Neural crest cell (in vitro differentiated cells): ENCODE measurements at places on chromosomes 1 and 21.

DNA sequence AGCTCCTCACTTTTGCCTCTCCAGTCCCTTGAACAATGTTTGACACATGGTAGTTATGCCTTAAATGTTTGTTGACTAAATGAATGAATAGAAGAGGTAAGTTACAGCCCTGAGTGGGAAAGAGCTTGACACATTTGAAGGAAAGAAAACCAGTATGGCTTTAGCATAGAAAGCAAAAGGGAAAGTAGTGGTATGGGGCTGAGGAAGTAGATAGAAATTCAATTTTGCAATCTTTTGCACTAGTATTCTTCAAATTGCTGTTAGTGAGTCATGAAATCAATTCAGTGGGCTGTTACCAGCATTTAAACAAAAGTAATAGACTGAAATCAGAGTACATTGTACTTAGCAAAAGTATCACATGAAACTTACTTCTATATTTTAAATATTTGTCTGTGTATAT is 21.1 kb downstream of the PLA2G4A start:
- DNase-seq = no peak

DNA sequence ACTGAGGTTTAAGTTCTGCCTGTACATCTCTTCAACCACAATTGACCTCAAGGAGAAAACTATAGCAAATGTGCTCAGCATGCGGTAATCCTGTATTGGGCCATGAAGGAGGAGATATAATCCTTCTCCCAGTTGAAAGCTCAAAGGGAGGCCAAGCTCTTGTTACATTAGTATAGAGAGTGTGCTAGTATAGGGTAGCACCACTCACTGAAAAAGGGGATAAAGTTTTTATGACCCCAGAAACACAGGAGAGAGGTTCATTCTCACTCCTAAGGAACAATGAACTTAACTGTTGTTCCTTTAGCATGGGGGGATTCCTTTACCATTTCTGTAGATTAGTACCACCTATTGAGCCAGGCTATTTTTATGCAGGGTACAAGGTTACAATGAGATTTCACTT is 267.7 kb downstream of the LRRIQ3 start:
- no peak for DNase-seq

DNA sequence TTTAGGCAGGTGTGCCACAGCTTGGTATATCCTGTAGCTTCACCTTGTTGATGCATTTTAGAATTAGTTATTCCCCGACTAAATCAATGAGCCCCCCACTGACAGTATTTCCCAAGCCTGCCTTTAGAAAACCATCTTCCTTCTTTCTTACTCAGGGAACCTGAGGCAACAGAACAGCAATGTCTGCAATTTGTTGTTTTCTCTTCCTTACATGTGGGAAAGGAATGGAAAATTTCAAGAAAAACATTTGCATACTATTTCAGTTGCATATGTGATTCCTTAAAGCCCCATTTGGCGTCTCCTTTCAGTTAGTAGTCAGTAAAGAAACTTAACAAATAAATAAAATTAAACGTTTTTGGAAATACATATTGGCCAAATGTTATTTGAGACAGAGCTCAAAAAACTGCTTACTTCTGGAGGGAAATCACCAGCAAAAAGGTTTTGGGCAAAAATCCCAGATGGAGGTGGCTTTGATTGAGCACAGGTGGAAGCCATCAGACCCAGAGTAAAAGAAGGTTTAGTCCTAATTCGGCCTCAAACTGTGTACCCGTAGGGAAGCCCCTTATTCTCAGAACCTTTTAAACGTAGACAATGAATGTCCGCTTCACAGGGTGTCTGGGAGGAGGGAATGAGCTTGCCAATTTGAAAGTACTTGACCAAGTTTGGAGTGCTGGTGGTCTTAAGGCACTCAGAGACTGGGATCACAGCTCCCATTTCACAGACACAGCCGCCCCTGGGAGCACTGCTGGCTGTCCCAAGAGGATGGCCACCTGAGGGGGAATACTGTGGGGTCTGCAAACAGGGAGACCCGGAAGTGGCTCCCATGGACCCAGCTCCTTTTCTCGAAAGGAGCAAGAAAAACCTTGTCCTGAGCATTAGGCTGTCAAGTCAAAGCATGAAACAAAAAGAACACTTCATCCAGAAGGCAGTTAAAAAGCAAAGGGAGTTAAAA is 9.4 kb downstream of the LHX4 start:
- no peak for DNase-seq

GRCh38 chr1:230219174-230220067 is 152.4 kb downstream of the GALNT2 start:
- DNase-seq = no peak

GRCh38 chr1:32215629-32216480 is 6.3 kb downstream of the TMEM234 start:
- peak; percentile 68 for DNase-seq

DNA sequence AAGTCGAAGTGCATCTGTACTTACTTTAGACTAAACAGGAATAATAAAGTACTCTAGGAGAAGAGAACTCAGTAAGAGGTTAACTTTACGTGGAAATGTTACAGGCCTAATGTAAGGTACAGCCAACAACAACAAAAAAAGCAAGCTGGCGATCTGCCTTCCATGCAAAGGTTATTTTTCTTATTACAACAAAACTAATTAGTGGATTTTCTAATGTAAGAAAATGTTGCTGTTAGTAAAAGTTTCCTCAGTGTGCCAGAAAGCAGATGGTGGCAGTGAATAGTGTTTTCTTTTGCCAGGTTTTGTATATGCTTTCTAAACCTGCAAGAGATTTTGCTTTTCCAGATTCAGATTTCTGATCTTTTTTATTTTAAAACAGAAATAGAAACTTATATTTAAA is 179.2 kb downstream of the NFIA start:
- DNase-seq = no peak

GRCh38 chr1:201708085-201708512 is 120.9 kb upstream of the IPO9 start:
- no peak for DNase-seq

DNA sequence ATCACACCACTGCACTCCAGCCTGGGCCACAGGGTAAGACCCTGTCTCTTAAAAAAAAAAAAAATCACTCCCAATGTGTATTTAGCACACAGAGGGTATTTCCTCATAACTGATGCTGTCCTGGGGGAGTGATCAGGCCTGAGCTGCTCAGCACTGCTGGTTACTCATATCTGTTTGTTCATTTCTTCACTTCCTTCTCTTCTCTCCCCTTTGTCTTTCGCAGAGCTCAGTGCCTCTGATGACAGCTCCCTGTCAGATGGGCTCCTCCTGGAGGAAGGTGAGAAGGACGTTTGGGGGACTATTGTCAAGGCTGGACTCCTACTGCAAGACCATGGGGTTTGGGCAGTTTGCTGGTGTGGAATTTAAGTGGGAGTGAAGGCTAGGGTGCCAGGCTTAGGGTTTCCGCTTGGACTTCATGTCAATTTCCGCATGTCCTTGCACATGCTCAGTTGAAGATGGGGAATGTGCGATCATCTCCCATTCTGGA is 13.0 kb downstream of the INAVA start:
- DNase-seq = no peak

GRCh38 chr1:1315435-1315954 is 7.1 kb downstream of the PUSL1 start:
- DNase-seq = no peak

DNA sequence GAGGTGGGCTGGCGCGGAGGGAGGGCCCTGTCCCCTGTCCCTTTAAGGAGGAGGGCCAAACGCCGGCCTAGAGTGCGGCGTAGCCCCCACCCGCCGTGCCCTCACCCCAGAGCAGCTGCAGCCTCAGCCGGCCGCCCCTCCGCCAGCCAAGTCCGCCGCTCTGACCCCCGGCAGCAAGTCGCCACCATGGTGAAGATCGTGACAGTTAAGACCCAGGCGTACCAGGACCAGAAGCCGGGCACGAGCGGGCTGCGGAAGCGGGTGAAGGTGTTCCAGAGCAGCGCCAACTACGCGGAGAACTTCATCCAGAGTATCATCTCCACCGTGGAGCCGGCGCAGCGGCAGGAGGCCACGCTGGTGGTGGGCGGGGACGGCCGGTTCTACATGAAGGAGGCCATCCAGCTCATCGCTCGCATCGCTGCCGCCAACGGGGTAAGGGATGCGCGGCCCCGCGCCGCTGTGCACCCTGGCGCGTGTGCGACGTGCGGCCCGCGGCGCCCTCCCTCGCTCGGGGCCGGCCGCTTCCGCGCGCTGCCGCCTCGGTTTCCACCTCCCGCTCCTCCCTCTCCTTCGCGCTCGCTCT is at the start of gene PGM1:
Gene PGM1 (plus strand): TSS at position 109 of the 583 bp plus-strand sequence. CDS start 78 bp downstream, at position 187.
- peak; percentile 62 for DNase-seq

DNA sequence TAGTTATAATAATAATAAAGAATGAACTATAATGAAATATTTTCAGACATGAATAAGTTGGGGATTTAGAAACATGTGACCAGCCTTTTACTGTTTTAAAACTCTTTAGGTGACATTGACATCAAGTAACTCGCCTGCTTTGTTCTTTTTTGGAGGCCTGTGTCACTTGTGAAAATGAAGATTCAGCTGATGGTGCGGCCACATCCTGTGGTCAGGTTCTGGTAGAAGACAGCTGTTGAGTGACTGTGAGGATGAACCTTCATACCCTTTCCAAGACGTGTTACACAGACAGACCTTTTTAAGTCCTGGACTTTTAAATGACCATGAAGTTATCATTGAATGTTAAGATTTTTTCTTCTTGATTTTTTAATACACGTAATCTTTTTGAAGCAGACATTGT is 10.3 kb downstream of the UTS2 start:
- no peak for DNase-seq

GRCh38 chr21:31798842-31799704 is 67.2 kb upstream of the SCAF4 start:
- DNase-seq = no peak

- DNase-seq = no peak
Observed at GRCh38 chr1:78047106-78047505, 1.3 kb downstream of the GIPC2 start.

DNA sequence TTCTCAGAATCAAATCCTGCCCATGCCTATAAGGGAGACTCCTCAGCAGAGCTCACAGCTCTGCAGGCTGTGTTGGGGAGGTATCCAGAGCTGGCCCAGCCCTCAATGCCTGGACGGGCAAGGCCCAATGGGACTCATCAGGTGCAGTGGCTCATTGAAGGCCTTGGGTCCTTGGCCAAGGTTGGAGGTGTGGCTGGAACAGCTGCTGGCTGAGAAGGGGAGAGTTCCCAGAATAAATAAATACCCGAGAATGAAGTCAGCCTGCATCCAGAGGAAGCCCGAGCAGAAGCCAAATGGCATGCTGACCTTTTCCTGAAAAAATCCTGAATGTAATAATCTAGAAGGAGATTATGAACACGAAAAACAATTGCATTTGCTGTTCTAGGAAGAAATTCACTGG is 25.2 kb upstream of the IKBKE start:
- DNase-seq = no peak
